ENCODE measurements at places on chromosomes 1 and 21. TPM values are rescaled to one million over a fixed set of nuclear protein-coding genes. Genes with fewer than 3 reads are reported as not detected.

RBM34 gene
- 77.2 TPM for polyA plus RNA-seq

RGSL1 gene
- not detected for polyA plus RNA-seq

DNA sequence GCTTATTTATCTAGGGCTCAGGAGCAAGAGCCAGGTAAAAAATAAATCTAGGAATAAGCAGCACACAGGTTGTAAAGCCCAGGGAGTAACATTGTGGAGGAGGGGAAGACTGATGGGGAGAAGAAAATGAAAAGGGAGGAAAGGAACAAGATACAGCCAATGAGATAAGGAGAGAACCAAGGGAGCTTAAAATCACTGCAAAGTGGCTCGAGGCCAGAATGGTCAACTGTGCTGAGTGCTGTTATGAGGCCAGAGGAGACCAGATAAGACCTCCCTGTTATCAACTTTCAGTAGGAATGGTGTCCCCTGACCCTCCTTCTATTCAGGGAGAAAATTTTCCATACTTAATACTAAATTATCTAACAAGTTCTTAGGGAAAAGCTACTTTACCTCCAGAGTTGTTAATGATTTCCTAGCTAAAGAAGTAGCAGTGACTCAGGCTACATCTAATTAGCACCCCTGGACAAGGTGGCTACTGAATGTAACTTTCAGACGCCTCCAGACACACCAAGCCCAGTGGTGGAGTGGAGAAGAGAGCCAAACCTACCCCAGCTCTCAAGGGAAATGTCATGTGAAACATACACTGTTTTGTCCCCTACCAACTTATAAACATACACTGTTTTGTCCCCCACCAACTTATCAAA, 25.5 kb downstream of the ENAH start:
- no peak overlapping the region for H3K4me3 ChIP-seq
- peak overlapping the region; percentile 26 for H3K27ac ChIP-seq
- H3K36me3 ChIP-seq: no peaks in the 10 kb centered on the region
- no peaks in the 10 kb centered on the region for H3K27me3 ChIP-seq
- no peak for DNase-seq

DNA sequence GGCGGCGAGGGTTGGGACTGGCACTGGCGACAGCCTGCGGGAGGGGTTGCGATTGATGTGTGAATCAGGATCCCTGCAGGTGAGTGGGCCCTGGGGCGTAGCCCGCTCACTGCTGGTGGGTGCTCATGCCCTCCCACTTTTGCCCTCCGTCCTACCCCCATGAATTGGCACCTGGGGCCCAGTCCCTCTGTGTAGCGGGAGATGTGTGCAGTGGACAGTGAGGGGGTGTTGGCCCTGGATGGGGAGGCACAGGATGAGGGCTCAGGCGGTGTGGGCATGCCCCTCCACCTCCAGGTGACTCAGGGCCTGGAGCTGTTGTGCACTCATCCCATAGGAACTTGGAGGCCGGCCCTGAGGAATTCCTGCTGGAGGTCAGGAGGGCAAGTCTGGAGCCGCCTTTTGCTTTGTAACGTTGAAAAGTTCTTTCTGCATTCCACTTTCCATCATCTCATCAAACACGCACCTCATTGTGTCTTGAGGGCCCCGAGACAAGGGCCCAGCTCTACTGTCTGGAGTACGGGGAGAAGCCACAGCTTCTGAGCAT, 3.0 kb downstream of the PEAR1 start:
- peak overlapping the region; percentile 62 for H3K27ac ChIP-seq
- peaks cover 71% of the 10 kb centered on the region for H3K4me1 ChIP-seq
- no peak overlapping the region for H3K4me3 ChIP-seq
- no peaks in the 10 kb centered on the region for H3K36me3 ChIP-seq
- DNase-seq: peak; percentile 67

- no peak overlapping the region for H3K4me3 ChIP-seq
- no peak for DNase-seq
- no peaks in the 10 kb centered on the region for H3K36me3 ChIP-seq
- H3K27me3 ChIP-seq: no peaks in the 10 kb centered on the region
- H3K27ac ChIP-seq: no peak overlapping the region
- peaks cover 15% of the 10 kb centered on the region for H3K4me1 ChIP-seq
Measured at GRCh38 chr1:167808690-167809089, 86.9 kb downstream of the MPZL1 start.

GRCh38 chr1:116412480-116412798, 39.4 kb downstream of the ATP1A1 start:
- no peaks in the 10 kb centered on the region for H3K36me3 ChIP-seq
- H3K4me3 ChIP-seq: no peak overlapping the region
- no peak overlapping the region for H3K27ac ChIP-seq
